ENCODE measurements at places on chromosomes 11 and 22. TPM values are rescaled to one million over a fixed set of nuclear protein-coding genes. Genes with fewer than 3 reads are reported as not detected.

SLC25A17 gene
- total RNA-seq = 13.4 TPM

OR2AG1 gene
- not detected for total RNA-seq

C1QTNF4 gene
- total RNA-seq = 2.0 TPM

APOL1 gene
- 69.3 TPM for total RNA-seq

APOBEC3G gene
- 7.1 TPM for total RNA-seq

TP53I11 gene
- 186 TPM for total RNA-seq

IL18 gene
- 7.0 TPM for total RNA-seq

ARHGEF17 gene
- total RNA-seq = 99.1 TPM

MMP8 gene
- 0.67 TPM for total RNA-seq

KRTAP5-10 gene
- not detected for total RNA-seq

OR8A1 gene
- not detected for total RNA-seq

INSC gene
- total RNA-seq = 0.14 TPM

TUBA8 gene
- total RNA-seq = 2.8 TPM

POU2AF3 gene
- 2.8 TPM for total RNA-seq

PRRG4 gene
- 0.83 TPM for total RNA-seq

MISFA gene
- total RNA-seq = 1.4 TPM

AIFM3 gene
- 0.62 TPM for total RNA-seq

SEC14L3 gene
- not detected for total RNA-seq

MUC5B gene
- 0.69 TPM for total RNA-seq

CCDC15 gene
- total RNA-seq = 1.1 TPM

OTOG gene
- not detected for total RNA-seq

FAM227A gene
- 0.43 TPM for total RNA-seq

OR51B2 gene
- total RNA-seq = not detected

TRIM49 gene
- total RNA-seq = not detected

TBX10 gene
- not detected for total RNA-seq

RFPL1 gene
- not detected for total RNA-seq

HEPHL1 gene
- not detected for total RNA-seq

MUC5AC gene
- not detected for total RNA-seq

TRIM6 gene
- 3.2 TPM for total RNA-seq

RBMXL2 gene
- not detected for total RNA-seq

APOBEC3B gene
- 0.14 TPM for total RNA-seq

STK33 gene
- total RNA-seq = 6.1 TPM

DKK3 gene
- 117 TPM for total RNA-seq

MMP10 gene
- total RNA-seq = not detected

CSF2RB gene
- 7.7 TPM for total RNA-seq

TST gene
- total RNA-seq = 8.9 TPM

FGF3 gene
- total RNA-seq = not detected

KCTD14 gene
- 0.38 TPM for total RNA-seq

FAM180B gene
- 3.4 TPM for total RNA-seq

C11orf16 gene
- total RNA-seq = not detected

NCR3LG1 gene
- total RNA-seq = 2.5 TPM

CRYBB3 gene
- not detected for total RNA-seq

LAYN gene
- 15.0 TPM for total RNA-seq

MPPED2 gene
- 5.5 TPM for total RNA-seq

SLC43A1 gene
- total RNA-seq = 8.1 TPM

TXN2 gene
- 50.1 TPM for total RNA-seq

CFAP300 gene
- total RNA-seq = 5.6 TPM
